ENCODE measurements at places on chromosomes 3 and 15.

GRCh38 chr3:46895761-46896160, 18.2 kb downstream of the PTH1R start:
- no peak for DNase-seq

- DNase-seq: no peak
Measured at GRCh38 chr3:195904368-195904767, 4.0 kb downstream of the TNK2 start.

- no peak for DNase-seq
Measured at GRCh38 chr3:4233488-4233887, 69.7 kb upstream of the SETMAR start.

DNA sequence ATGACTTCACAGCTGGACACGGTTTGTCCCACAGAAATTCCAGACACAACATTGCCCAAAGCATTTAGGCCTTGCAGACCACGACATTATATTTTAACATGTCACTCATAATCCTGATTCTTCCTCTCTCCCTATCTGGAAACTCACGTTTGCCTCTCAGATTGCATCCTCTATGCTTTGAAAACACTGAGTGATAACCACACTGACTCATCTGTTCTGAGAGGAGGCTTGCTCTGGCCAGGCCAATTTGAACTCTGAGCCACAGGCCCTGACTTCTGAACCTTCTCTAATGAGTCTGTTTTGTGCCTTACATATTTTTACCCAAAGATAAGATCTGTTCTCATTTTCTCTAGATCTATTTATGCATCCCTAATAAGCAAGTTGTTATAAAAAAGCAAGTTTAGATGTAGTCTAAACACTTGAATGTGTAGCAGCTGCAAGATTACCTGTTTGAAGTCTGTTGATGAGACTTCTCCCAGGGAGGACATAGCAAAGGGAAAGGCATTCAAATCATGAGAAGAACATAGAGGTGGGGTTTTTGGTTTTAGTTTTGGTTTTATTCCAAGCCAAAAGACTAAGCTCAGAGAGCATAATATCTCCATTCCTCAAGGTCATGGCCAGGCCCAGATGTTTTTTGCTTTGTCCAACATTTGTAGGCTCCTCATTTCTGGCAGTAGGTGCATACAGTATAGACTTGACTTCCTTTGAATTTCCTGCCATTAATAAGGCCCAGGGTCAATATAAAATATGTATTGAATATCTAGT, 234.4 kb upstream of the LRTM1 start:
- DNase-seq: no peak

DNA sequence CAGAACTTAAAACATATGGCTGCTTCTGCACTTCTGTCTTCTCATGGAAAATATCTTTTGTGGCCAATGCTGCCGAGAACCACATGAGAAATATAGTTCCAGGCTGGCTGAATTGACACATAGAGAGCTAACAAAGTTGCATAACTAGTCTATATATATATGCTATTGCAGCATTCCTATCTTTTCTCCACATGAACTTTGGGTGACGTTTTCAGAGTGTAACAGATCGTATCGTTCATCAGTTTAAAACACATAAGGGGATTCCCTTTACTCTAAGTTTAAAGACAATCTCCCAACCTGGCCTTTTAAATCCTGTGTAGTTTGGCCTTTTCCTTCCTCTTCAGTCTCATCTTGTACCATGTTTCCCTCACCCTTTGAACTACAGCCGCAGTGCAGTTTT, 394.2 kb upstream of the CBLB start:
- no peak for DNase-seq

GRCh38 chr3:107627962-107628542, 105.3 kb downstream of the BBX start:
- DNase-seq: no peak

- no peak for DNase-seq
Measured at GRCh38 chr3:178665747-178666146, 129.5 kb downstream of the KCNMB2 start.

GRCh38 chr15:83955806-83956265, 279.7 kb upstream of the GOLGA6L4 start:
- no peak for DNase-seq

- no peak for DNase-seq
Measured at GRCh38 chr3:118760585-118761290, 273.9 kb downstream of the IGSF11 start.

DNA sequence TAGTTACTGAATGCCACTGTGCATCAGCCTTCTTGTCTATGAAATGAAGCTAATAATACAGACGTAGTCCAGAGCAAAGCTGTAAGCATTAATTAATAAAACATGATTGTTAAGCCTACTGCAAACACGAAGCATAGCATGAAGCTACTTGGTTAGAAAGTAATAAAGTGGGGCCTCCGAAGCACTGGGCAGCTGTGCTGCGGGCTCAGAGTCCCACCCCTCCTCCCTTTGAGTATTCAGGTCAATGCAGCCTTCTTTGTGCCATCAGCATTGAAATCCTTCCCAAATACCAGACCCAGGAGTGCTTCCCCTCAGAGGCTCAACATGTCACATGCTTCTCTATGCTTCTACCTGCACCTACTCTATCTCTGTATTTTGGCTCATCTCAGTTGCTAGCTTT, 1112.6 kb downstream of the IGSF11 start:
- DNase-seq: no peak

- no peak for DNase-seq
Measured at GRCh38 chr3:107525644-107526305, 3.0 kb downstream of the BBX start.

Measured in omental fat pad (tissue), 4 donors.